ENCODE measurements at places on chromosomes 13 and 19. TPM values are rescaled to one million over a fixed set of nuclear protein-coding genes. Genes with fewer than 3 reads are reported as not detected.

ERFL gene
- 6.8 TPM for total RNA-seq

IZUMO4 gene
- total RNA-seq: 6.1 TPM

ACER1 gene
- total RNA-seq: not detected

CACNG7 gene
- not detected for total RNA-seq

TPTE2 gene
- total RNA-seq: 0.30 TPM

ZNF443 gene
- 4.6 TPM for total RNA-seq

TEAD2 gene
- 4.9 TPM for total RNA-seq

NDUFB7 gene
- total RNA-seq: 141 TPM

CGB5 gene
- not detected for total RNA-seq

DNA sequence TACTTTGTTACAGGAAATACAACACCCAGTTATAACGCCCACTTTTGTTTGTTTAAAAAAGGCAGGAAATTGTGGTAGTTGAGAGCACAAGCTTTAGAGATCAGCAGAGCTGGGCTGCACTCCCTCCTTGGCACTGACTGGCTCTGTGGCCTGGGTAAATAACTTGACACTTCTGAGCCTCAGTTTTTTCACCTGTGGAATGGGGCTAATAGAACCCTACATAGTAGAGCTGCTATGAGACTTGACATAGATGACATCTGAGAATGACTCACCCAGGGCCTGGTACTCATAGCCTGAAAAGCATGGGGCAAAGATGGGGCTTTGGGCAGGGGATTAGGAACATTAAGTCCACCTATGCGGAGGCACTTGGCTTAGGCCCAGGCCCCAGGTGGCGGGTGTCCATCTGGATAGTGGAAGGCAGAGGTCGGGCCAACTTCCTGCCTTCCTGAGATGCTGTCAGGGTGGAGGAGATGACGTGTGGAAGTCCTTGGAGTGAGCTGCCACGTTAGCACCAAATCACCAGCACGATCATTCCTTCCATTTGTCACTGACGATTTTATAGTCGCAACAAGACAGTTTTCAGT, 159.1 kb downstream of the KATNAL1 start:
- peak; percentile 17 for DNase-seq

GRCh38 chr13:111288276-111288675, 32.2 kb upstream of the TEX29 start:
- DNase-seq: no peak

DNA sequence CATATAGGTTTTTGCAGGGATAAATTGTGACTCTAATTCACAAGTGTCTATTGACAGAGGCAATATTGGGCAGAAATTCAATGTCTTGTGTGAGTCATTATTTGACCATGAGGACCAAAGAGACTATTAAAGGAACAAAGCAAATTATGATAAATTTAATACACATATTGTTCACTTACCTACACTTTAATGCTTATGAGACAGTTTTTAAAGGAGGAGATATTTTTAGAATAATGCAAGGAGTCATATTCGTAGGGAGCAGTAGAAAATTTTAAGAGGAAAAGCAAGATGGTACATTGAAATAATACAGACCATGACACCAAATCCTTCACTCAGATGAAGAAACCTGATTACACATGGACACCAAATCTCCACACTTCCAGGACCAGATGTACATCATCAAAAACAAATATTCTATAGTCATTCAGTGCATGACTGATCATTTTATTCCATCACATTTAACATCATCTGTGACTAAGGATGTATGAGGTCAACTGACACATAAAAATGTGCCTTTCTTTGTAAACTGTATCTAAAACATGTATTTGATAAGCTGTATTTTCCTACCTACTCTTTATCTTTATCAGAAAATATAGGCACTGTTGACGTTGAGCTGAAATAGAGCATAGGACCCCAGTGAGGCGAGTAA, 4.2 kb upstream of the OR7A17 start:
- DNase-seq: no peak

DNA sequence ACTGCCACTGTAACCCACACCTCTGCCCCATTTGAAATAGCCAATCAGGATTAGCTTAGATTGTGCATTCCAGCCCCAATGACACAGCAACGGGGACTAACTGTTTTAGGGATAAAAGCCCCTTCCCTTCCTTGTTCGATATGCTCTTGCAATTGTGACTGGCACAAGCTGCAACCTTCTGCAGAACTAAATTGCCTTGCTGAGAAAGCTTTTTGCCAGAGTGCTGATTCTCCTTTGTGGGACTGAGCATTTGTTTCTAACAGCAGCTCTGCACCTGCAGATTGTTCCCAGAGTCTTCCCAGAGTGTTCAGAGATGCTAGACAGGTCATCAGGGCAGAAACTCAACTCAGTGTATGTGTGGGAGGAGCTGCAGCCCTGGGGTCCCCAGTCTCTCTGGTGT, 115.8 kb downstream of the ZNF675 start:
- DNase-seq: peak; percentile 5

- no peak for DNase-seq
Measured at GRCh38 chr19:2042485-2043250, 8.4 kb downstream of the MKNK2 start.

DNA sequence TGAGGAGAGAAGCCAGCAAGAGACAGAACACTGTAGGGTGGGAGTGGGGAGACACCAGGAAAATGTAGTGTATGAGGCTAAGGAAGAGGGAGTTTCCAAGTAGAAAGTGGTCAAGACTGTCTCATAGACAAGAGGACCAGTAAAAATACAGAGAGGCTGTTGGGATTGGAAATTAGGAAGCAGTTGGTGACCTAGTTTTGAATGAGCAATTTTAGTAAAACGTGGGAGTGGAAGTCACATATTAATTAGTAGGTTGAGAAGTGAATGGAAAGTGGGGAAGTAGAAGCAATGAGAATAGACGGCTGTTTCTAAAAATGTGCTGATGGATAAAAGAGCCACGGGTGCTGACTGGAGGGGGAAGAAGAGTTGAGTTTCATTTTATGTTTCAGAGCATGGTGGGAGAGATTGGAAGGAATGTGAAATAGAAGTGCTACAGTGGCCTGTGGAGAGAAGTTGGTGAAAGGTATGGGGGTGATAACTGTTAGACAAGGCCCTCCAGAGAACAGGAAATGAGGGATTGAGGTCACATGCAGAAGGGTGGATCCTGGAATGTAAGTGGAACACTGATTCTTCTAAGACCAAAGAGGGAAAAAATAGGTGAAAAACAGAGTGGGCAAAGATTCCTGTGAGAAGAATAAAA, 247.3 kb downstream of the MTUS2 start:
- DNase-seq: no peak

GRCh38 chr13:44425041-44425814, 51.6 kb downstream of the SERP2 start:
- DNase-seq: no peak

DNA sequence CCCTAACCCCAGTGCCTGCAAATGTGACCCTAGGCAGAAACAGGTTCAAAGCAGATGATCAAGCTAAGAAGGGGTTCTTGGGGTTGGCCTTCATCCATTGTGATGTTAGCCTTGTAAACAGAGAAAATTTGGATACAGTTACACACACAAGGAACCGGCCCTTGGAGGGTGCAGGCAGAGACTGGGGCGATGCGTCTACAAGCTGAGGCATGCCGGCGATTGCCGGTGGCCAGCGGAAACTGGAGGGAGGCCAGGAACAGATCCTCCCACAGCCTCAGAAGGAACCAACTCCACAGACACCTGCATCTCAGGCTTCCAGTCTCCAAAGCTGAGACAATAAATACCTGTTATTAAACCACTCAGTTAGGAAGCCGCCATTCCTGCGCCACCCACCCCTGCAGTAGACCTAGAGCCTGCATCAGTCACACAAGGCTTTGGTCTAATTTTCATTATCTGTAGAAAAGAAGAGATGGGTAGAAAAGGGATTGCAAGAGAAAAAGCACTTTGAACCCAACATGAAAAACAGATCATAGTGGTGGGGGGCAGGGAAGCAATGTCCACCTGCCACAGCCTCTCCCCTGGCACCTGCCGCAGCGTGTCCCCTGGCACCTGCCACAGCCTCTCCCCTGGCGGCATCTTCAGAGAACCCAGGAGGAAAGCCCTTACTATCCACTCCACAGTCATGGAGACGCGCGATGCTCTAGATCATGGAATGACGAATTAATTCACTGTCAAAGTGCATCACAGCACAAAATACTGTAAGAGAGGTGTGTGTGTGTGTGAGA, 119.7 kb upstream of the SOX1 start:
- no peak for DNase-seq

DNA sequence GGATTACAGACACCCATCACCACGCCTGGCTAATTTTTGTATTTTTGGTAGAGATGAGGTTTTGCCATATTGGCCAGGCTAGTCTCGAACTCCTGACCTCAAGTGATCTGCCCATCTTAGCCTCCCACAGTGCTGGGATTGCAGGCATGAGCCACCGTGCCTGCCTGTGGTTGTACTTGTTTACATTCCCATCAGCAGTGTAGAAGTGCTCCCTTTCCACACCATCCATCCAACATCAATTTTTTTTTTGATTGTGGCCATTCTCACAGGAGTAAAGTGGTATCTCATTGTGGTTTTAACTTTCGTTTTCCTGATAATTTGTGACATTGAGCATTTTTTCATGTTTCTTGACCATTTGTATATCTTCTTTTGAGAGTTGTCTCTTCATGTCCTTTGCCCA, 1019.4 kb upstream of the SLC10A2 start:
- DNase-seq: no peak

- no peak for DNase-seq
Measured at GRCh38 chr13:44951184-44951583, 38.1 kb downstream of the NUFIP1 start.

- DNase-seq: no peak
Measured at GRCh38 chr13:102128216-102128810, 273.5 kb downstream of the FGF14 start.

DNA sequence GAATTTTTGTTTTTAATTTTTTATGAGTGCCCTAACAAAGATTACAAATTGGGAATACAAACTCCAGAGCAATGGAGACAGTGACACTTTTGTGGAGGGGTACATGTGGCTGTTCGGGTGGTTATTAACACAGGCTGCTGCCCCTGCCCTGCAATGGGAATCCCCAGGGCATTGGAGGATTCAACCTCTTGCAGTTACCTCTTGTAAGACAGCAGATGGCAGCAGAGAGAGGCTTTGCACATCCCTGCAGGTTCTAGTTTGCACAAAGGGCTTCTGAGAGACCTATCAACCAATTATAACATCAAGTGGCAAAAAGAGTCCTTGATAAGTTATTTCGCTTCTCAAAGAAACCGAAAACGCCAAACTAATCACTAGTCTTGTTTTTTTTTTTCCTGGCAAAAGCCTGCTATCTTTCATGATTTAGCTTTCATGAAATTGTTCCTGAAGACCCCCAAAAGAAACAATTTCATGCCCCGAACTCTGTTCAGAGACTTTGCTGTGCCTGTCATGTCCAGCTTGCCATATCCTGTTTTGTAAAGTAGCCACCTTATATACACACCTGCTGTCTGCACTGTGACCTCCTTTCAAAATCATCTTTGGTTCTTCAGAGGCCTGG, 10.4 kb downstream of the GJB2 start:
- peak; percentile 73 for DNase-seq

DNA sequence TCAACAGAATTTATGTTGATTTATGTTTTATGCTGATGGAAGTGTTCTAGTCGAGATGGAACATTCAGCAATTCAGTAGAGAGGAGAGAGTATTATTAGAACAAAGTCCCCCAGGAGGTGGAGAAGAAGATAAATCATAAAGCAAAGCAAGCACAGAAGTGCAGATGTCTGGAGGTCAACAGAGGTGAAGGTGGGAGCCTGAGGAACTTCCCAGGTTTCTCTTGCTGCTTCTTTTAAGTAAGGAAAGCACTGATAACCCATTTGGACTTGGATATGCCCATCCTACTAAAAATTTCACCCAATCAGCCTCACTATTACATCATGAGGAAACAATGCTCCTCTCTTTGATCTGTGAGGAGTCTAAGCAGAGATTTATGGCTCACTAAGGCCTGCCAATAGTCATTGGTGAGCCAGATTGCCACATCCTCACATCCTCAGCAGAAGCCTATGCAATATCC, 98.8 kb downstream of the EPSTI1 start:
- DNase-seq: no peak

DNA sequence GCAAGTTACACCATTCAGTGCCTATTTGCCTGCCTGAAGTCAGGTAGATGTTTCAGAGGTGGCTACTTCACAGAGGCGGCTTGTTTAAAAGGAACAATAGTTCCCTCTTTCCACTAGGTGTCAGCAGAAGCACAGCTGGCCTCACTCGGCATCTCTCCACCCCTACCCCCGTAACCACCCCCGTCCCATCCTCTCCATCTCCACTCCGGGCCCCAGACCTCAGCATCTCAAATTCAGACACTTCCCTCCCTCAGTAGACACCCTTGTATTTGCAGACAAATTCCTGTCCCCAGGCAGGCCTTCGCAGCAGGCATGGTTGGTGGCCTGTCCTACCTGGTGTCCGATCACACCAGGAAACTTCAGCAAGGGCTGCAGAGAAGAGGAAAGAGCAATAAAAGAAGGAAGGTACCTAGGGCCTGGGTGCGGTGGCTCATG, 9.1 kb upstream of the DPP9 start:
- peak; percentile 85 for DNase-seq

GRCh38 chr13:25171170-25171516, 945 bp downstream of the AMER2 start:
- no peak for DNase-seq

DNA sequence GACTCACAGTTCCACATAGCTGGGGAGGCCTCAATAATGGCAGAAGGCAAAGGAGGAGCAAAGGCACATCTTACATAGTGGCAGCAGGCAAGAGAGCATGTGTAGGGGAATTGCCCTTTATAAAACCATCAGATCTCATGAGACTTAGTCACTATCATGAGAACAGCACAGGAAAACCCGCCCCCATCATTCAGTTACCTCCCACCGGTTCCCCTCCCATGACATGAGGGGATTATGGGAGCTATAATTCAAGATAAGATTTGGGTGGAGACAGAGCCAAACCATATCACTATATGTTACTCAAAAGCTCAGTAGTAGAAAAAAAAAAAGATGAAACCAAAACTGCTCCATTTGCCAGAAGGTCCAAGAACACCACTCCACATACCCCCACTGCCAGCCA, 58.5 kb downstream of the DNAJC15 start:
- no peak for DNase-seq

GRCh38 chr19:46759206-46759605, 13.0 kb upstream of the STRN4 start:
- no peak for DNase-seq

DNA sequence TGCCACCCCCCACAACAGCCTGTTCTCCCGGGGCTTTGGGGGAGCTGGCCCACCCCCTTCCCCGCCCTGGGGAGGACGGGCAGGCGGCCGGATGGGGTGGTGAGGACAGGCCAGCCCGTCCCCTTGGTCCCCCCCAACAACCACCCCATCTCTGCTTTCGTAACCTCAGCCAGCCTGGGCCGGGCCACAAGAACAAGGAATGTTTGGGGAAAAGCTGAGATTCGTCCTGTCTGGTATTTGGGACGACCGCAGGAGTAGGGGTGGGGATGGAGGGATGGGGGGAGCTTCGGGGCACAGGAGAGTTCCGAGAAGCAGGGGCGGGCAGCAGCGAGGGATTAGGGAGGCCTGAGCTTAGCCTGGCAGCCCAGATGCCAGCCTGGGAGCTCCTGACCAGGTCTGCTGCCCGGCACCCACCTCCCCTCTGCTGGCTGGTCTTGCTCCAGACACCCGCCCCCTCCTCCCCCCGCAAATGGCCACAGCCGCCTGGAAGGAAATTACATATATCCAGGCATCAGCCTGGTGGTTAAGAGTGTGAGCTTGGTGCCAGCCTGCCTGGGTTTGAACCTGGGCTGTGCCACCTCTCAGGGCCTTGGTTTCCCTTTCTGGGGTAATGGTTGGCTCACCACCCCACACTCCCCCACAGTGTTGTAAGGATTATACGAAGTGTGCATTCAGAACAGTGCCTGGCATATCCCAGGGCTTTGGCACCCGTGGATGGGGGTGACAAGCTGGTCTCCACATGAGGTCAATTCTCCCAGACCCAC, at the start of gene PODNL1:
PODNL1 (minus strand) TSS at position 117 of the 764 bp plus-strand sequence. CDS start 236 bp downstream, outside the sequence.
- DNase-seq: no peak
